Activated T-helper 1 cell treated with anti-CD3 and anti-CD28 coated beads, Interleukin-12 subunit alpha, Interleukin-12 subunit beta, Interleukin-2, Interleukin-4 antibody, amounts not matched to agents 30 ng/mL and 10 ng/mL and 1 ng/mL, durations not matched to agents 14 hours and 24 hours and 36 hours (primary cell): ENCODE measurements at places on chromosomes 11 and 22. TPM values are rescaled to one million over a fixed set of nuclear protein-coding genes. Genes with fewer than 3 reads are reported as not detected.

DNA sequence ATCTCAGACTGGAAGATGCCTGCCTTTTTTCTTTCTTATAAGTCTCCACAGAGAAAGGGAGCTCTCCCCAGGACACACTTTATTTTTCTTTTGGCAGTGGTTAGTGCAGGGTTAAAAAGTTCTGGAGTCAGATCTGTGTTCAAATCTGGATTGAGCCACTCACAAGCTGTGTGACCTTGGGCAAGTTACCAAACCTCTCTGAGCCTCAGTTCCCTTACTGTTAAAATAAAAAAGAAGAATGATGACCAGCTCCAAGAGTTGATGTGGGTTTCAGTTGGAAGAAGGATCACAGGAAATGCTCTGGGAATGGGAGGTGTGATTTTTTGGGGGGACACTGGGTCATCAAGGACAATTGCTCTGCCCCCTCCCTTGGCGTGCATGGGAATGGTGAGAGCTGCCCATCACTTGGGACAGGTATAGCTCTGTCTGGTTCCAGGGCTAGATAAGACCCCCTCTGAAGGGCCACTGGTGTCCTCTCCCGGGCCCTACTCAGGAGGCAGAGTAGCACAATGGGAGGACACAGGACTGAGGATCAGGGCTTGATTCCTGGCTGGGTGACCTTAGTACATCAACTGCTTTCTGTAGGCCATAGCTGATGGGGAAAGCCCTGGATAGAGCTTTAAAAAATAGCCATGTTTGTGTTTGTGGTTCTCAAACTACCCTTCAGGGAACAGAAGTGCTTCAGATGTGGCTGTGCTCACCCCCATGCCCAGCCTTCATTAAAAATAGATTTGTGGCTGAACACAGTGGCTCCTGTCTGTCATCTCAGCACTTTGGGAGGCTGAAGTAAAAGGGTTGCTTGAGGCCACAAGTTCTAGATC, 228.3 kb downstream of the MIAT start:
- DNase-seq, result no peak

DNA sequence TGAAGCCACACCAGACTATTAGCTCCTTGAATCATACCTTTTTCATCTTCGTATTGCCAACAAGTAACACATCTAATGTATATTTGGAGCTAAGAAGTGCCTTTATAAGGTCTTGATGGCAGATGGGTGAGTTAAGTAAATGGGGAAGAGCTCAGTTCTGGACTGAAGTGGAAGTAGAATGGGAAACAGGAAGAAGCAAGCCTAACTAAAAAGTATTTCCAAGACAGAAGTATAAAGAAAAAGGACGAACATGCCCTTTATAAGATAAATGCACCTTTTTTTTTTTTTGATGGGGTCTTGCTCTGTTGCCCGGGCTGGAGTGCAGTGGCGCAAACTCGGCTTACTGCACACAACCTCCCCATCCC, 14.5 kb downstream of the CRTAM start:
- DNase-seq, result no peak

GRCh38 chr11:127478826-127479225, 478.3 kb upstream of the KIRREL3 start:
- no peak for DNase-seq

- no peak for DNase-seq
These were observed 15.0 kb downstream of the PLCB3 start for GRCh38 chr11:64266339-64266738.

The HBG1 gene
- not detected in 2 replicates for total RNA-seq

GRCh38 chr11:48081151-48082010, 101.0 kb downstream of the PTPRJ start:
- peak; percentile 16 for DNase-seq

The OR52E8 gene
- not detected in 2 replicates for total RNA-seq

GRCh38 chr11:44955015-44955738, 4.5 kb upstream of the TP53I11 start:
- no peak for DNase-seq
